D341Med (cell line): ENCODE measurements at places on chromosomes 2 and 18.

DNA sequence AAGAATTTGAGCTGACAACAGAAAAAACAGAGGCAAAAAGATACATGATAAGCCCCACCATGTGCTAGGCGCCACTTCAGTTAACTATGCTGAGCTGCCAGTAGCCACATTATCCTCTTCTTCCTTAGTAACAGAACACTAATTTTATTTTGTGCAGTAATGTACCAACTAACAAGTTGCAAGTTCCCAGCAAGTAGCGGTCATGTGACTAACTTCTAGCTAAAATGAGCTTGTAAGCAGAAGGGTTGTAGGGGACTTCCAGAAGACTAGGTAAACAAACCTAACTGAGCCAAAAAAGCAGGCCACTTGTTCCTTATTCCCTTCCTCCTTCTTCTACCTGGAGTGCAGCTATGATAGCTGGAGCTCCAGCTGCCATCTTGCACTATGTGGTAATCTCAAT lies 75.5 kb downstream of the DTNB start:
- no peak for DNase-seq

GRCh38 chr2:209113026-209113425 lies 310.8 kb upstream of the MAP2 start:
- no peak for DNase-seq

DNA sequence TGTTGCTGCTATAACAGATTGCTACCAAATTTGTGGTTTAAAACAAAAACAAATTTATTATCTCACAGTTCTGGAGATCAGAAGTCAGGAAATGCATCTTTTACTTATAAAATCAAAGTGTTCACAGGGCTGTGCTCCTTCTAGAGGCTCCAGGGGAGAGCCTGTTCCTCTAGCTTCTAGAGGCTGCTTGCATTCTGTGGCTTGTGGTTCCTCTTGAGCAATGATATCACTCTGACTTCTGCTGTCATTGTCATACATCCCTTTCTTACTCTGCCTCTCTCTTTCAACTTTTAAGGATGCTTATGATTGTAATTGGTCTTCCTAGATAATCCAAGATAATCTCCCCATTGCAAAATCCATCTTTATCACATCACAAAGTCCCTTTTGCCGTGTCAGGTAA lies 6.1 kb upstream of the DCC start:
- no peak for DNase-seq

- no peak for DNase-seq
Observed at GRCh38 chr2:51413726-51414125, 381.8 kb upstream of the NRXN1 start.

GRCh38 chr2:73985308-73986084 lies 786 bp downstream of the TET3 start:
- peak; percentile 83 for DNase-seq

- no peak for DNase-seq
Observed at GRCh38 chr2:224608104-224608503, 22.9 kb upstream of the CUL3 start.

DNA sequence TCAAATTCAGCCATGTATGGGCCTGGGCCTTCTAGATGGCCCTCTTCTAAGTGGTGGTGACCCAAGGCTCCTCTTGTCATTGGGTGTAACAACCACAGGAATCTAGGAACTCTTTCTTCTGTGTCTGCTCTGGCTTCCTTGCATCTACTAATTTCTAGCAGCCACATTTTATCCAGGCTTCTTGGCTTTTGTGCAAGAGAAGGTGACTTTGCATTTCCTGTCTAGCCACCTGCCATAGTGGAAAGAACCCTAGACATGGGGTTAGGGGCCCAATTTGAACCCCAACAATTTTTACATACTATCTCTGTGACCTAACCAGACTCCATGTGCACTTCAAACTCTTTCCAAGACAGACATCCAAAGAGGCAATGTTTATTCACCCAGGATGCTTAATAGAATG lies 25.1 kb downstream of the SMYD1 start:
- DNase-seq: no peak

- no peak for DNase-seq
Observed at GRCh38 chr18:61448316-61448715, 115.1 kb downstream of the CDH20 start.

DNA sequence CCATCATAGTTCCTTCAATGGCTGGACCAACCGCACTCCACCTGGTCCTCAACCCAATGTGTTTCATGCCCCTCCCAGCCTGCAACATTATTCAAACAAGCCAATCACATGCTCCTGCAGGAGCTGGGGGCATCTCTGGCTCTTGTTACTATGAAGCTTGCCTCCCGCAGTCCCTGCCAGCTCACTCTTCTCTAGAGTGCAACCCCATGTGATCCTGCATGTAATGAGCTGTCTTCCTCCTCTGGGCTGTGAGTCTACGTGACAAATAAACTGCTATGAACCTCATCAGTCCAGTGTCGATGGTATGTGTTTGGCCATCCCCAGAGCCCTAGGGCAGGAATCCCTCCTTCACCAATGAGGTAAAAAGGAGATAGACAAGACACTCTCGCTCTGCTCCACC lies 15.8 kb upstream of the BOD1L2 start:
- no peak for DNase-seq

DNA sequence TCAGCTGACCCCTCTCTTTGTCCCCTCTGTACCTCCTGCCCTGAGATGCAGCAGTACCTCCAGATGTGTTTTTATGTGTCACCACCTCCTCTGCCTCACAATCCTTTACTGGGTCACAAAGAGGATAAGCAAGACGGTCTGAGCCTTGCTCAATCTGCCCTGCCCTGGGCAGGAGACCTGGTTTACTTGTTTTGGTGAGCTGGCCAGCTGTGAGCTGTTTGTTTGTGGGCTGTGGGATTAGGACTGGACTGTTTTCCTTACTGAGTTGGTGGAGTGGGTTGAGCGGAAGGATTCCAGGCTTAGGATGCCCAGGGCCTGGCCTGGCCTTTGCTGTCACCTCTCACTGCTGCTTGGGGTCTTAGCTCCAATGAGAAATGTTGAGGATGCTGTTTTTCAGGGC lies 299.5 kb downstream of the SRBD1 start:
- no peak for DNase-seq

DNA sequence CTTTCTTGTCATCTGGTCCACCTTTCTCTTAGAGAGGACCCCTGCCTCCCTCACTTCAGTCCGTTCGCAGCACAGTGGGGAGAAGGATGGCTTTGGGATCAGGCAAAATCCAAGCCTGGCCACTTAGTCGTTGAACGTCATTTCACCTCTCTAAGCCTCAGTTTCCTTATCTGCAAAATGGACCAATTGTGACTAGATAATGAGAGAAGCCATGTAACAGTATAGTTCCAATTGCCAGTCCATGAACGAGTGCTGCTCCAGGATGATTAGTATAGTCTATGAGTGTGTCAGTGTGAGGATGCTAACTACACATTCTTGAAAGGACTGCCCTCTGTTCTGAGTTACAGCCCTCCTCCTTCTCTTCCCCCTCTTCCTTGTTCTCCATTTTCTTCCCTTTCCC lies 1.1 kb downstream of the INHA start:
- no peak for DNase-seq

- DNase-seq: no peak
Observed at GRCh38 chr2:37391711-37392110, 47.3 kb downstream of the QPCT start.

DNA sequence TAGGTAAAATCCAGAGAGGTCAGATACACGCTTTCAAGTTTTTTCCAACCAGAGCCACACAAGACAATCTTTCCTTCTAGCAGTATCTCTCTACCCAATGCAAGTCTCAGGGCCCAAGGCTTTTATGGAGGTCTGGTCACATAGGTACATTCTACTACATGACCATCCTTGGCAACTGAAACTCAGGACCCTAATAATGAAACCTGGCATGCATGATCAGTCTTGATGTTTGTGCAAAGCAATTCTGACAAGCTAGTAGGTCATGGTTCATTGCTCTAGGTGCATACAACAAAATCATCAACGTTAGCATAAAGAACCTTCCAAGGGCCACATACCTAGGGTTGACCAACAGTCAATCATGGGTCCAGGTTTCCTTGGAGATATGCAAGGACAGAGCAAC lies 33.2 kb upstream of the CCDC88A start:
- DNase-seq: no peak

DNA sequence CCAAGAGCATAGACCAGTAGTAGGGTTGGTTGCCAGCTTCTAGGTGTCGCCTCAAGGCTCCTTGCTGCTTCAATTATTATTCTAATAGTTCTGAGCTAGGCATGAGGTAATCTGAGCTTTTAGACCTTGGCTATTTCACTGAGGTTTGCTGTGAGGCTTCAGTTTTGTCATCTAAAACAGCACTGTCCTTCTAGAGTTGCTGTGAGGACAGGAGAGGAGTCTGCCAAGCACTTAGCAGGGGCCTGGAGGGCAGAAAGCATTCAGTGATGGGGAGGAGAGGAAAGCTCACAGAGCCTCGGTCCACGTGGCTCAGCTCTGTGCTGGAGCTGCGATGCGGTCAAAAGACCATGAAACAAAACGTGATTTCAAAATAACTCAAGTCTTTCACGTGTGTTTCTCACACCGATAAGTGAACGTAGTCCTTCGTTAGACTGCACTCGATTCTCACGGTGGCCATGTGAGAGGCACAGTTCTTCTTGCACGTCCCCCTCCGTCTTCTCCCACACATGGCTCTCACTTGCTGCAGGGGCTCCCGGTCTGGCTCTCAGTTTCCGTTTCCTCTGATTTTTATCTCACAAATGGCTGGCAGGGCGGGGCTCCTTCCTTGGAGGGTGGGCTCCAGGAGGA lies 113.7 kb downstream of the B3GNT2 start:
- no peak for DNase-seq

DNA sequence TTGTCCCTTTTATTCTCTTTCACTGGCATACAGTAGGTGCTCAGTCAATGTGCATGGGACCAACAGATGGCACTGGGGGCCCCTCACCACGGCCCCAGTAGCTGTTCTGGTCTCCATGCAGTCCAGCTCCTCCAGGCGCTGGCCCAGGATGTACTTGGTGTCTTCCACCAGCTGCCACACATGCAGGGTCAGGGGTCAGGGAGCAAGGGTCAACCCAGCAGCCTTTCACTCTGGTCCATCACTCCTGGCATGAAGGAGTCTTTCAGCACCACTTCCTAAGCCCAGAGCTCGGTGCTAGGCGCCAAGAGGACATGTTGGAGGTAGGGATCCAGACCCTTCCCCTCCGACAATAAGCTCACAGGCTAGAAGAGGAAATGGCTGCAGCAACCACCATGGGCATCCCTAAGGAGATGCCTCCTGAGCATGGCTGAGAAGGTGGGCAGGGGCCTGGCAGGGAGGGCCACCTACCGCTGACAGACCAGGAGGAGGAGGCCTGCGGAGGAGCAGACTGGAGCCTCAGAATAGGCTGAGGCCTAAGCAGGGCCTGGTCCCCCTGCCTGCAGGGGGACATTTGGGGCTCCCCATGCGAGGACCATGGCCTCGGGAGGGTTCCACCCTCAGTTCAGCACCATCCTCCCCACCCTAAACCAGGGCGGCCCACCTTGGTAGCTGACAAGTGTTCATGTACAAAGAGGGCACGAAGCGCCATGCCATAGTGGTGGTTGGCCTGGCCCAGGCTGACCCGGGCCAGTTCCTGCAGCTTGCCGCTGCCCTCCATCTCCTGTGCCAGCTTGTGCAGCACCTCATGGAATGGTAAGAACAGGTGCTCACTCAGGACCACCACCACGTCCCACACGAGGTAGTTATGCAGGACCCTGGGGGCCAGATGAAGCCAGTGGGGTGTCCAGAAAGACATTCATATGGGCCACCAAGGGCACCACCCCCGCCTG lies 10.2 kb downstream of the ALPG start:
- peak; percentile 12 for DNase-seq

DNA sequence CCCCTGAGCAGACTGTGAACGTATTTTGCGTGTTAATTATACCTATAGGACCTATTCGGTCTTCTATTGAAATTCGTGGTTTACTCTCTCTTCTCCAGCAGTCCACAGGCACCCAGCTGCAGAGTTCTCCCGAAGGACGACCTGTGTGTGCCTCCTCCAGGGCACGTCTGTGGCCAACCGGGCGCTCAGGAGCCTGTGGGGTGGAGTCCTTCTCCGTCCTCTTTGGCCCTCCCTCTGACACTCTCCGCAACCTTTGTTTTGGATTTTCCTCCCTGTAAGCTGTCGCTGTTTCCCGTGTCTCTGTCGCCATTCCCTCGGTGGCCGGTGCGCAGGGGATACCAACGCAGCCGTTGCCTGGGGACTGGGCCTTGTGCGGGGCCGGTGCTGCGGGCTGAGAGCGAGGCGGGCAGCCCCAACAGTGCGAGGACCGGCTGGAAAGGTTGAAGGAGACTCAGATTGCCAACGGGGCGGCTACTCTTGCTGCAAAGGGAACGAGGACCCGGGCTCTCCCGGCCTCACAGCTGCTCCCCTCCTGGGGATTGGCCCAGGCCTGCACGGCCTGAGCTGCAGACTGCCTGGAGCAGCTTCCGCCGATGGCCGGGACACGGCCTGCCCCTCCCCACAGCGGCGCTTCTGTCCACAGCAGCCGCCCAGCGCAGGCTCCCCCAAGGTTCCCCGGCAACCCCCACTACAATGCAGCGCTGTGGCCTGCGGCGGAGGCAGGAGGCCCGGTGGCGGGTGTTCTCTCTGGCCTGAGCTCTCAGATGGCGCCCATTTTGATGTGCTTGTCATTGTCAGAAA lies 221.0 kb downstream of the MTX2 start:
- DNase-seq: no peak

DNA sequence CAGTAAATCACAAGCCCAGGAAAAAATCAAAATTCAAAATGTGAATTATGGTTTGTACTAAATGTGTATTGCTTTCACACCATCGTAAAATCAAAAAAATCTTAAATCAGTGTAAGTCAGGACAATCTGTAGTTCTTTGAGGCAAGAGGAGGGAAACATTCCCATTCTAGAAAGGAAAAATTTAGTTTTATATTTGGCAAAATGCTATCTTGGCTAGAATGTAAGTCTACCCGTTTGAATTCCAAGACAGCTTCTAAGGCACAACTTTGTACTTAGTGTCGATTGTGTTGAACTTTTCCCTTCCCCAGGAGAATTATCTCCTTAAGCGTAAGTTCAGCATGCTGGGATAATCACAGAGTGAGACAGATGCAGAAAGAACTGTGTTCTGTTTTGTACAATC lies 638.2 kb upstream of the LRRTM1 start:
- DNase-seq: no peak

DNA sequence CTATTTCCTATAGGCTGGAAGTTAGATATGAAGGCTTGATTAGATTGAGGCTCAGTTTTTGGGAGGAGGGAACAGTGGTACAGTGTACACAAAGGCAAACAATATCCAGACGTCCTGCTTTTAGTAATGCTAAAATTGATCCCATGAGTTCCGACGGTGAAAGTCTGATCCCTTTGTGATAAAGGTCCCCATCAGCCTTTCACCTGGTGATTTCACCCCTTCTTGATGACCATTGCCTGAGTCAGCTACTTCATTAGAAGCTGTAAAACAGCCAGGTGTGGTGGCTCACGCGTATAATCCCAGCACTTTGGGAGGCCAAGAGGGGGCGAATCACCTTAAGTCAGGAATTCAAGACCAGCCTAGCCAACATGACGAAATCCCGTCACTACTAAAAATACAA lies 29.7 kb downstream of the TWSG1 start:
- no peak for DNase-seq

- no peak for DNase-seq
Observed at GRCh38 chr2:66571918-66572317, 137.0 kb downstream of the MEIS1 start.

DNA sequence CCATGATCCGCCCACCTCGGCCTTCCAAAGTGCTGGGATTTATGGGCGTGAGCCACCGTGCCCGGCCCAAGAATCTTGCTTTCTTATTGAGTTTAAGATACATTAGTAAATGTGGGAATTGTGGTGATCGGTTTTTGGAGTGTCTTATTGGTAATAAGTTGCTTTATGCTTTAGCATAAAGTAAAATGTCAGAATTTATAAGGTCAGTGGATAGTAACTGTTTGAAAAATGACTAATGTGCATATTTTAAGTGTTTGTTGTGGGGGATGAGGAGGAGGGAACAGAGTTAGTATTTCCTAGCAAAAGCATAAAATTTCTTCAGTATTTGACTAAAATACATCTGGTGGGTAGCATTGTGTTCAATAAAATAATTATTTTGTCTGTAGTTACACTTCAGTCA lies 77.4 kb downstream of the SLC39A10 start:
- DNase-seq: no peak
